Inflammatory macrophage (primary cell): ENCODE measurements at places on chromosomes 6 and 20.

DNA sequence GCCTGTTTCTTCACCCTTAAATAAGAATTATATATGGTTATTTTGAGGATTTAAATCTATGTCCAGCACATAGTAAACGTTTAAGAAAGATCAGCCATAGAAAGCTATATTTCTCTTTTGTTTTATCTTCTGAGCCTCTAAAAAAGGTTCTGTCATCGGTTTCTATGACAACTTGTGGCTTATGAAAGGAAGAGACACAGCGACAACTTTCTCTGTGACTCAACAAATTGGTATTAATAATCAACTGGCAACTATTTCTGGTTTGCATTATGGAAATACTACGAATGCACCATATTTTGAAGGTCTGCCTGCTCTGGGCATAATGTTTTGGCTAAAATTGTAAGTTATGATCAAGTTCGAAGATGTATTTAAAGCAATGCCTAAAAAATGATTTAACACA is 751.0 kb downstream of the CD109 start:
- DNase-seq: no peak

DNA sequence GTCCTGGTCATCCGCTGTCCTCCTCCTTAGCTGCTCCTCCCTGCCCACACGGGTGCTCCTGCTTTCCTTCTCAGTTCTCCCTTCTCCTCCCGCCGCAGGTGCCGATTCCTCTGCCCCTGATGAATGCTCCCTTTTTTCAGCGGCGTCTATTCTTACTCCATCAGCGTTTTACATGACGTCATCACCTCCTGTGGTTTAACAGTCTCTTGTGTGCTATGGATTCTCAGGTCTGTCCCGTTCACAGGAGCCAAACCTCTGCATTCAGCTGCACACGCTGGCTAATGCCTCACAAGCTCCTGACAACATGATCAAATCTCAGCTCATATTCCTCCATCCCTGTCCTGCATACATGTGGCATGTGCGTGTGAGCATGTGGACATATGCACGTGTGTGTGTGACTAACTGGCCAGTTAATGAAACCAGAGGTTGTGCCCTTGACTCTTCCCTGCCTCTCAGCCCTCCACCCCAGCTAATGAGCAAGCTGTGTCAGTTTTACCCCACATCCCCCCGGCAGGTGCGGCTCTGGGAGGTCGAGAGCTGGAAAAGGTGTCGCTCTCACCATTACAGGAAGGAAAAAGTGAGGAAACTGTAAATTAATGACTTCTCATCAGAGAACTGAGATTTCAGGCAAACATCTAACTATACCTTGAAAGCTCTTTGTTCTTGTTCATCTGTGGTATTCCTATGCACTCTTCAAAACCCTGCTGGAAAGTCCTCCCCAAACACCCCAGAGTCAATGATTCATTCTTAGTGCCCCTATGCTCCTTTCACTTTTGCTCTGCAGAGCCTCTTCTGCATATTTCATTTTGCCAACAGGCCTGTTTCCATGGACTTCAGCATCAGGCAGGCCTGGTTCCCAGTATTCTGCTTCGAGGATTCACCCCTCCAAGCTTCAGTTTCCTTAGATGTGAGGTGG is 163.1 kb downstream of the TTLL2 start:
- DNase-seq: no peak

DNA sequence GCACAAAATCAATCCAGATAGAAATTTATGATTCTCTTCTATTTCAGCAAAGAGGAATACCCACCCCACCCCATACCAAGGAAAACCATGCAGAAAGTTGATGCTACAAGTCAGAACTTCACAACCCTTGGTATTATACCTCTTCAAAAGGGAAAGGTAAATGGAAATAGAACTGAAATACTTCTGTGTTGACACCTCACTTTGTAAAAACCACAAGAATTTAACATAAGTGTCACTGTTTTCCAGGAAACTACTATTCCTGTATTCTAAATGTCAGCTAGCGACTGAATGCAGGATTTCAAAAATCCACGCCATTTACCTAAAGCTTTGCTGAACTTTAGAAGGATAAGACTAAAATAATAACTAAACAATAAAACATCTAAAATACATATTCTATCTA is 3.6 kb downstream of the CPNE1 start:
- DNase-seq: no peak

DNA sequence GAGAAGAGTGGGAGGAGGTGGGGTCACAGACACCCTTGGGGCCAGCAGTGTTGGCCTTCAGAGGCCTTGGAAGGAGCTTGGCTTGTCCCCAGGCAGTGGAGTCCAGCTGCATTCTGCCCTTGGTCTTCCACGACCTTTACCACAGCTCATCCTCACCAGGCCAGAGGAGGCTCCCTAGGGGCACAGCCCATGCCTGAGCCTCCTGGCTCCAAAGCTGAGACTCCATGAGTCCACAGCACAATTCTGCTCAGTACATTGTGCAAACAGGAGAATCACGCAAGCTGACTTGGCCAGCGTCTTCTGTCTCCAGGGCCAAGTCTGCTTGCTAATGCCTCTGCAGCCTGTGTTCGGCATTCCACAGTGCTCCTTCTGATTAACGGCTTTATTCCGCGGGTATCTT is 337.2 kb downstream of the SMOC2 start:
- no peak for DNase-seq

- no peak for DNase-seq
These were observed 784.3 kb upstream of the CHD6 start for GRCh38 chr20:42402455-42402854.

DNA sequence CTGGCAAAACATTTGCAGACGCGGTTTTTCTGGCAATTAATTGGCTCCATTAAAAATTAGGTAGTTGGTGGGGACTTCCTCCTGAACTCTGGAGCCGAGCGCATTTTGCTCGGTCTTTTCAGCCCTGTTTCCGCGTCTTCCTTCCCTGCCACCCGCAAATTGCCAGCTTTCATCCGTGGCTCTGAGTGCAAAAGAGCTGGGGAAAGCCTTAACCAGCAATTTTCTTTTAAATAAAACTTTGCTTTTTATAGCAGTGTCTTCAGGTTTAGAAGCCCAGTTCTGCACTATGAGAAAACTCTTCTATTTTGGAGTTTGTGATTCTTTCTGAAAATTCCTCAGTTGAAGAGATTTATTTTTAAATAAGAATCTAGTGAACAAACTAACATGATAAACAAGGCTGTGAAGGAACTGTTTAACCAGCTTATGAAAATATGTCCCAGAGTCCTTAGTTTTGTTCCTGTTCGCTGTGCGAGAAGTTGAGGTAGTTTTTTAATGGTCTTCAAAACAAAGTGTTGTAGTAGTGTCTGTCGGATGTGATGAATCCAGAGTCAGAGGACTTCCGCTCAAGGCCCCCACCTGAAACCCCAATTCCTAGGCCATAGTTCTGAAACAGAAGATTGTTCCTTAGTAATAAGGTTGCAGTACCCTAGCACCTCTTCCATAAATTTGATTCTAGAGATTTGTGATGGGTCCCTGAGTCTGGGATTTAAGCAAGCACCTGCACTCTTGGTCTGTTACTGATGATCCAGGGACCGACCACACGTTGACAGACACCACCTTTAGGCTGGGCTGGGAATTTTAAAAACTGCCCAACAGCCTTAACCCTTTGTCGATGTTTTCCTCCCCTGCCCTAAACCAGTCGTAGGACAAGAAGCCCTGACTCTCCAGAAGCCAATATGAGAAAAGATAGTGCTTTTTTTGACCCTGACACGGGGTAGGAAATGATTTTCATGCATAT is 950 bp downstream of the KCTD20 start:
- DNase-seq: peak; percentile 40
